Ecto neural progenitor cell (in vitro differentiated cells): ENCODE measurements at places on chromosomes 13 and 19.

DNA sequence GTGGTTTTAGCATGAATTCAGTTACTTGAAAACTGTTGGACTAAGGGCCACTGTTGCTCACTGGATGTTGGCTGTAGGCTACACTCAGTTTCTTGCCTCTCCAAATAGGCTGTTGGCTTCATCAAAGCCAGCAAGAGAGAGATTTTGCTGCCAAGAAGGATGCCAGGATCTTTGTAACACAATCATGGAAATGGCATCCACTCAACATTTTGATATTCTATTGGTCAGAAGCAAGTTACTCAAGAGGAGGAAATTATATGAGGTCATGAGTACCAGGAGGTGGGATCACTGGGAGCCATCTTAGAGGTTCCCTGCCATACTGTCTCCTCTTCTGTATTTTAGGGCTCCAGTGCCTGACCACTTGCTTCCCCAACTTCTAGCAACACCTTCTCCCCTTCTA lies 30.6 kb downstream of the SYDE1 start:
- no peak for DNase-seq

- DNase-seq = no peak
These were observed 5.5 kb downstream of the RASA3 start for GRCh38 chr13:114126789-114127472.

DNA sequence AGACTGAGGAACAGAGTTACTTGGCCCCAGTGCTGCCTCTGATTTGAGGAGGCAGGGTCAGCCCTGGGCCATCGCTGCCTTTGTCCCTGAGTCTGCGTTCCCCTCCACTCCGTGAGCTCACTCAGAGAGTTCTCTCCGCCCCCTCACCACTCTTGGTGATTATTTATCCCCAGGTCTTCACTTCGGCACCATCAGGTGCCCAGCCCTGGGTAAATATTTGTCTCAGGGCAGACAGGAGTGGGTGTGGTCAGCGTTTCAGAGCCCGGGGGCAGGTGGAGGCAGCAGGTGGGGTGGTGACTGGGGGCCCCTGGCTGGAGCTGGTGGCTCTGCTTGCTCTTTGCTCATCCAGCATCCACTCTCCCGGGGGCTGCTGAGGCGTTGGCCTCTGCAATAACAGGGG lies 20.6 kb downstream of the PPP1R37 start:
- no peak for DNase-seq

DNA sequence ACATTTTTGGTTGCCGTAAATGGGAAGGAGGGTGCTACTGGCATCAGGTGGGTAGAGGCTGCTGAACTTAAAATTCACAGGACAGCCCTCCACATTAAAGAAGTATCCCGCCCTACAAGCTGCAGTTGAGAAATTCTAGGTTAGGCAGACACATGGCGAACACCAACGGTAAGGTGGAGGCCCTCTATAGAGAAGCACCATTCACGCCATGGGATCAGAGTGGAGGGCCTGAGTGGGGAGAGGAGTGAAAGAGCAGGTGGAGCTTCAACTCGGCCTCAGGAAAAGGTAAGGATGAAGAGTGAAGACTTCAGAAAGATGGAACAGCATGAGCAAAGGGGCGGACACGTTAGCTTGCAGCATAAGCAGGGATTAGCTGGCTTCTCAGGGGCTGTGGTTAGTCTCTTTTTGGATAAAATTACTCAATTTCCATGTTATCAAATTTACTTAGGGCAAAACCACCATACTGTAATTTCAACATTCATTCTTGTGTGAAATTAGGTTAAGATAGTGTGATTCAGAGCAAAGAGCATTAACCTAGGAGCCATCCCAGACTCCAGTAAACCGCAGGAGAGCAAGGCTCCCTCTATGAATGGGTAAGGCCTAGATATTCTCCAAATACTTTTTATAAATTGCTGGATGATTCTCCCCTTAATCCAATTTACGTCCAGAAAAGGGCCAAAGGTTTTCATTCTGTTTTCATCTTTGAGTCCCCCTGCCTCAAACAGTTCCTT lies 1.2 kb downstream of the EEF1AKMT1 start:
- no peak for DNase-seq

DNA sequence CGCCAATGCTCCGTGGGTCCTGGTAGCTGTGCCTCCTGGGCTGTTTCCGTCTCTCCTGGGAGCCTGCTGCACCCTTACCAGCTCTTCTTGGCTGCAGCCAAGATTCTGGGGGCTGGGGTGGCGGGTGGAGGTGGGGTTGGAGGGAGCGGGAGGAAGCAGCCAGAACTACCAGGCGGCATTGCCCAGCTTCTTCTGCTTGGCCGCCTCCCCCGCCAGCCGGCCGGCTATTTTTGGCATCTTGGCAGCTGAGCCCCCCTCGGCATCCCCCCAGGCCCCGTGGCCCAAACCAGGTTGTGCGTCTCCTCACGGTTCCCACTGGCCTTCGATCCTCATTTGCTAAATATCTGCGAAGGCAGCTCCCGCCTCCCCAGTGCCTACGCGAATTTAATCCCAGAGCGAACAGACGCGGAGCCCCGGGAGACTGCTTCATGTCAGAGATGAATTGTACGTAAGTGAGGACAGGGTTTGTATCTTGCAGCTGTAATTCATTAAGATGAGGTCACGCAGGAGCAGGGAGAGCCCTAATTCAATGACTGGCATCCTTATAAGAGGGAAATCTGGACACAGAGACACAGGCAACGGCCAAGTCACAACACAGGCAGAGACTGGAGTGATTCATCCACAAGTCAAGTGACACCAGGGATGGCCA lies 12.8 kb upstream of the PEAK3 start:
- no peak for DNase-seq

- DNase-seq = no peak
These were observed 76.4 kb downstream of the ERCC5 start for GRCh38 chr13:102922184-102922583.
